Activated CD4-positive, alpha-beta T cell treated with anti-CD3 and anti-CD28 coated beads, Interleukin-2, amount 10 ng/mL, durations not matched to agents 7 days and 5 days (primary cell): ENCODE measurements at places on chromosomes 1 and 21. TPM values are rescaled to one million over a fixed set of nuclear protein-coding genes. Genes with fewer than 3 reads are reported as not detected.

GRCh38 chr1:27593678-27594563 is 10.0 kb downstream of the AHDC1 start:
- no peak for DNase-seq

The HCRTR1 gene
- total RNA-seq = not detected

The PLA2G2A gene
- not detected for total RNA-seq

DNA sequence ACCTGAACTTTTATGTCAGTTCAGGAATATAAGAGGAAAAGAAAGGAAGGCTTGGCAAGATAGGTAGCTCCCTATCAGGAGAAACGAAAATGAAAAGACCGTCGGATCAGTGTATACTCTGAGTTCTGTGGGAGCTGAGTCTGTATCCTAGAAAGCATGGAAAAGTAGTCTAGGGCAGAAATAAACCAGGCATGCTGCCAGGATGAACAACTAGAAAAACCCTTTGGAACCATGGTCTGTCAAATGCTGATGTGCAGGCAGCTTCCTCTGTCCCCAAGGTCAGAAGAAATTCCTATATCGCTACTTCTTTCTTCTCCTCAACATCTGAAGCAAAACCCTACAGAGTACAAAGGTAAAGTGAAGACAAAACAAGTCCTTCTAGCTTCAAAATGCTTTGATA is 268.8 kb downstream of the ST6GALNAC3 start:
- DNase-seq = no peak

The CDA gene
- not detected for total RNA-seq

DNA sequence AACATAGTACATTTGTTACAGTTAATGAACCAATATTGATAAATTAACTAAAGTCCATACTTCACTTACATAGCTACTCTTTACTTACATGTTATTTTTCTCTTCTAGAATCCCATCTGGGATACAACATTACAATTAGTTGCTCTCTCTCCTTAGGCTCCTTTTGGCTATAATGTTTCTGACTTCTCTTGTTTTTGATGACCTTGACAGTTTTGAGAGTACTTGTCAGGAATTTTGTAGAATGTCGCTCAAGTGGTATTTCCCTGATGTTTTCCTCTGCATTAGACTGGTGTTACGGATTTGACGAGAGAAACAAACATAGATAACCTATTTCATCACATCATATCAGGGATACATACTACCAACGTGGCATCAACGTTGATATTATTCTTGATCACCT is 925.4 kb upstream of the TMPRSS15 start:
- no peak for DNase-seq

The HUNK gene
- total RNA-seq = 0.15 TPM

DNA sequence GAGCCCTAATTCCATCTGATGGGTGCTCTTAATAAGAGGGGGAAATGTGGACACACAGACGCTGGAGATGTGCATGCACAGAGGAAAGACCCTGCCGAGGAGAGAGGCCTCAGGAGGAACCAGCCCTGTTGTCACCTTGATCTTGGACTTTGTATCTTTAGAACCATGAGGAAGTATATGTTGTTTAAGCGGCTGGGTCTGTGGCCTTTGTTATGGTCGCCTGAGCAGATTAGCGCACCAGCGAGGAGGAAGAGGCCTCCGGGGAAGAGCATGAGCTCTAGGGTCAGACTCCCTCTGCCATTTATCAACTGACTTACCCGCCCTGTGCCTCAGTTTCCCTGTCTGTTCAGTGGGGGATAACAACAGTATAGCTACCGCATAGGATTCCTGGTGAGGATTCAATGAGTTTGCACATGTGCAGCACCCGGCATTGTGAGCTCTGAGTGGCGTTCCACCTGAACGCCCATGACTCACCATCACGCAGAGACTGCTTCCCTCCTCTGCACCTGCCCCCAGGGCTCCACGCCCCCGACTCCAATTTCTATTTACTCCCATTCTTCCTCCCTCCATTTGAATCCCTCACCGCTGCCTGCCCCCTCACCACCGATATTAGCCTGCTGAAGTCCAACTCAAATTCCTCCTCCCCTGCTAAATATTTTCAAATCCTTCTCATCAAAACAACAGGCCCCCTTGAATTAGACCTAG is 67.2 kb downstream of the ATP5PO start:
- no peak for DNase-seq

- no peak for DNase-seq
These were observed 72.7 kb upstream of the FAM20B start for GRCh38 chr1:178953034-178953433.

The GREM2 gene
- 0.52 TPM for total RNA-seq
